ENCODE measurements at places on chromosomes 12 and 14.

- no peak for DNase-seq
Measured at GRCh38 chr12:53567961-53568808, 58.0 kb downstream of the ATF7 start.

GRCh38 chr14:97976861-97977260 is 1179.7 kb downstream of the VRK1 start:
- no peak for DNase-seq

- DNase-seq = peak; percentile 25
Measured at GRCh38 chr12:71011261-71011660, 90.7 kb upstream of the PTPRR start.

GRCh38 chr12:112236386-112236785 is 111.0 kb downstream of the TRAFD1 start:
- DNase-seq = no peak

DNA sequence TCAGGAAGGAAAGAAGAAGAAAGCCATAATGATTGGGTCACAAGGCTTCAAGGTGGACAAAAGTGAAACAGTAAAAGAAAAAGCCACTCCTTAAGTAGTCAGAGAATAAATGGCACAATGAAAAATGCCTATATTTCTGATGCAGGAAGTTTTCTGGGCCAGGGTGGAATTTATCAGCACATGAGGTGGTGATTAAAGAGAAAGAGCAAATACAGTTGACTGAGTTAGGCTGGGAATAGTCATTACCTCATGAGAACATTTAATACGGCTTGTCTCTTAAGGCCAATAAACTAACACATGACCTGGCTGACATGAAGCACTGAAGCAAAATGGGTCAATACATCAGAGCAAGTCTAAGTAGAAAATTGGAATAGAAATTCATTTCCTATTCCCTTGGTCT is 499.7 kb downstream of the TMTC2 start:
- no peak for DNase-seq

DNA sequence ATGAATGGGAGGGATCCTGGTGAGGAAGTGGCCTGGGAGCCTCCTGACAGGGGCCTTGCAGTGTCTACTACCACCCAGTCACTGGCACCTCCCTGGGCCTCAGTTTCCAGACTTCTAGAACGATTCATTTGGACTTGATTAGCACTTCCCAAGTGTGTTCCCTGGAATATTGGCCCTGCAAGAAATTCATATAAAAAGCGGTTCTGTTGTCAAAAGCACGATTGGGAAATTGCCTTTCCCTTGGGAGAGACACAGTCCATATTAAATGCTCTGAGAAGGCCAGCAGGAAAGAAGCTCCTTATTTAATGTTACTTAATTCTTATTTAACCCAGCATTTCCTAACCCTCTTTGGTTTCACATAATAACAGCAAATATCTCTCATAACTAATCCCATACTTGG is 61.9 kb downstream of the DRAM1 start:
- no peak for DNase-seq

DNA sequence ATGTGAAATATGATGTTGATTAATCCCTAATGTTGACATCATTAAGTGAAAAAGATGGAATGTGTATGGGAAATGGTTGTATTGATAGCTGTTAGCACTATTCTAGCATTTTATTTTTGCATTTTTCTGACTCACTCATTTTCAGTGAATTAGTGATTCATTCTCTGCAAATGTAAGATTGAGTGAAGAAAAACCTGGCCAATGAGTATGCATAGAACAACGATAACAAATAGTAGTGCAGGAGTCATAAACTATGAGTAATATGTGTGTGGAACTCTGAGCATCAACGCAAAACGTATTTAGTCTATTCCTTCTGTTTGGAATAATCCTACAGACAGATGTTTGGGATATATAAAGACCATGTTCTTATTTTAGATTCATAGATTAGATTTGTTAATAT is 76.3 kb upstream of the RTL1 start:
- peak; percentile 65 for DNase-seq
